ENCODE measurements at places on chromosomes 3 and 15.
A peak's percentile ranks its signal among the peaks of the same experiment; 100 is the strongest.

DNA sequence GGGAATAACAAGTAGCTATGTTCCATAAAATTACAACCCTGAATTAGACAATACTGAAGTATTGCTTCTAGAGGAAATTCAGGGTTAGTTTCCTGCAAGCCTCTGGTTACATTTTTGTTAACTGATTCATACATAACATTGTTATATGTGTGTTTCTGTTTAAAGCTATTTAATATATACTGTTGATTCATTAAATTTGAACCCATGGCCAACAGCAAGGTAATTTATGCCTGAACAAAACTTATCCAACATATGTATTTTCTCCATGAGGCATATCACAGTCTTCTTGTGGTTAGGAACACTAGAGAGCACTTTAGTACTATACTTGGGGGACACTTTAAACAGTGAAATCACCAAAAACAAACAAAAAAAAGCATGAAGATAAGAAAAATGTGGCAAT lies 47.7 kb upstream of the PTX3 start:
- no peak for DNase-seq

GRCh38 chr3:59426821-59427565 lies 377.2 kb upstream of the CFAP20DC start:
- DNase-seq = no peak

DNA sequence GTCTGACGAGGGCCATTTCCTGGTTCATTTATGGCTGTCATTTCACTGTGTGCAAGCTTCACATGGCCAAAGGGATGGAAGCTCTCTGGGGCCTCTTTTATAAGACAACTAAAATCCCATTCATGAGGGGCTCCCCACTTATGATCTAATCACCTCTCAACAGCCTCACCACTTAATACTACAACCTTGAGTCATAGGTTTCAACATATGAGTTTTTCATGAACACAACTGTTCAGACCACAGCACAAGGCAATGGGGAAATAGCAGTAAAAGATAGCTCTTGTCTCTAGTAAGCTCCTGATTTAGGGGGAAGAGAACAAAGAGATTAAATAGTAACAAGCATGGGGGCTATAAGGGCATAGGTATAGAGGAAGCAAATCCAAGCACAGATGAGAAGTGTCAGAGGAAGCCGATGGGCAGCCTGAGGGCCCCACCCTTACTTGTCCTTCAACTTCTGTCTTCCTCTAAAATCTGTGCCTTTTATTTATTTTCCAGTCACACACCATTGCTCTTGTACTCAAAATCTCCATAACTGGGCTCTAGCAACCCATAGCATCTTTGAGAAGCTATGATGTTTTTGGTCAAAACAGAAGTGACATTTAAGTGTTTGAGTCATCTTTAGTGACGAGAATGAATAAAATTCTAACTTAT lies 329.1 kb downstream of the UNC13C start:
- DNase-seq = no peak

DNA sequence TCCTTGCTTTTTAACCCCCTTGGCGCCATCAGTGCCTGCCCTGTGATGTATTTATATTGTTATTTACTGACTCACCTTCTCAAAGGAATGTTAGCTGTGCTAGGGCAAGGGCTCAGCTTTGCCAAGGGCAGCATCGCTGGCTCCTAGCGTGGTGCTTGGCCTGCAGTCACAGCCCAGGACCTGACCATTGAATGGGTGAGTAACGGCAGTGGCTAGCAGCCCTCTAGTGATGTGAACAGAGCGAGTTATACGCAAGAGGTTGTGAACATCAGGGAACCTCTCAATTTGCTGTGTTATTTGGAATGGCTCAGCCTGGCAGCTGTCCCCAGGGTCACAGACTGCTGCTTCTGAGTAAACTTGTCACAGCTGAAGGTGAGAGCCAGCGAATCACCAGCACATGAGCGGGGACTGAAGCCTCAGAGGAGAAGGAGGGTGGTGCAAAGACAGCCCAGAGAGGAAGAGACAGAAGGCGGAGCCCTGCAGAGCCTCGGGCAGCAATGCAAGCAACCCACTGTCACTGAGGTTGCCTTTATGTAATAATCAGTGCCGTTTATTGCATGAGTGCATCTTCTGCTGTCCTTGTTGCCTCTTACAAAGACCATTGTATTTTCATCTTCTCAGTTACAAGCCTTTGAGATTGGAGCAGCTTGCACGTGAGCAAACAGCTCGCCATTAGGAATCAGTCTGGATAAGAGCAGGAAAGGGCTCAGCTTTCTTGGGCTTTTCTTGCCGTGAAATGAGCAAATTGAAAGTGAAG lies 158.3 kb downstream of the SLCO3A1 start:
- DNase-seq = no peak

DNA sequence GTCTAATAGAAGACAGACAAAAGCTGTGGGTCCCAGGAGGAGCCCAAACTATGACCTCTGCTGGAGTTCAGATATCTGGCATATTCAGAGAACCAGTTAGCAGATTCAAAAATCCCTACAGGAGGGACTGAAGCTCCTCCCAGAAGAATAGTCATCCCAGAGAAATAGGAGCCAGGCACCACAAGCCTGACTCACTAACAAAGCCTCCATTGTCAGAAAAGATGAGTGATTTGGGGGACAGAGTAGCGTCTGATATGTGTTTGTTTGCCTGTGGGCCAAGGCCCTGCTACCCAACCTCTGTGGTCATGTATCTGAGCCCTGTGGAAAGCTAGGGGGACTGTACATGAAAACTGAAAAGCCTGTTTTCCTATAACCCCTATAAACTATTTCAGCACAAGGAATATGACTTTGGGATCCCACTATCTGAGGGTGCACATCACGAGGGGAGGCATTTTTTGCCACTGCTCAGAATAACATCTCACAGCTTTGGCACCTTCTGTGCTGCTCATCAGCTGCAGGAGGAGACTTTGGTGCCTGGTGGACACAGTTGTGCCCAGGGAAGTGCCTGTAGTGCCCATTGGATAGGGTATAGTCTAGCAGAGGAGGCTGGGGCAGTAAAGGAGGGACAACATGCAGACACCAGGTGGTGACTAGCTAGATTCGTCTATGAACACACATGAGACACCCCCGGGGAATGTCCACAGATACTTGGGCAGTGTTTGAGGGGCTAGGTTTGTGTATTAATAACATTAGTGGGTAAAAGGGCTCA lies 9.7 kb upstream of the LARP6 start:
- no peak for DNase-seq

- DNase-seq = no peak
These were observed 198.9 kb upstream of the LPP start for GRCh38 chr3:187954873-187955586.

GRCh38 chr3:166303681-166304080 lies 466.5 kb upstream of the BCHE start:
- no peak for DNase-seq

DNA sequence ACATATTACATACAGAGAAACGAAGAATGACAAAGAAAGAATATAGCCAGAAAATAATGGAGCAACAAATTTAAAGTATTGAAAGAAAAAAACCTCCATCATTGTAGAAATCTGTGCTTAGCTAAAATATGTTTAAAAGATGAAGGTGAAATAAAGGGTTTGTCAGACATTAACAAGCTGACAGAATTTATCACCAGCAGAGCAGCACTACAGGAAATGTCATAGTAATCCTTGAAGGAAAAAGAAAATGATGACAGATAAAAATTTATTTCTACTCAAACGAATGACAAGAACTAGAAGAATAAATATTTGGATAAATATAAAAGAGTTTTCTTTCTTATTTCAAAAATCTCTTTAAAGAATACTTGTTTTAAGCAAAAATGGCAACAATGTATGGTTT lies 40.6 kb upstream of the OTOL1 start:
- DNase-seq = no peak

- no peak for DNase-seq
These were observed 28.2 kb upstream of the IGSF11 start for GRCh38 chr3:119062892-119063291.

DNA sequence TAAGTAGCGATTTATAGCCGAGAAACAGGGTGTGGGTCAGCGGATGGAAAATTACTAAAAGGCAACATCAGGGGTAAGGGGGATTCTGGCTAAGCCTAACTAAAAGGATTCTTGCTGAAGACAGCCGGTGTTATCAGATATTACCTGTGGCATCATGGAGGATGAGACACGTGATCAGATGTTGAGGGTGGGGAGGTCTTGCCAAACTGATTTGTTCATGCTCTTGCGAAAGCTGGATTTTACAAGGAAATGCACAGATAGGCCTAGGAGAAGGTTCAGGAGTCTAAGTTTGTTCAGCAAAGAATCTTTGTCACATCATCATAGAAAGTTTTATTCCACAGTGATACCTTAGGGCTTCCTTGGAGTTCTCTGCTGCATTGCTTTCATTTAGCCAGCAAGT lies 396.8 kb upstream of the TBL1XR1 start:
- no peak for DNase-seq

- no peak for DNase-seq
These were observed 33.8 kb downstream of the SLCO3A1 start for GRCh38 chr15:91887321-91887720.

DNA sequence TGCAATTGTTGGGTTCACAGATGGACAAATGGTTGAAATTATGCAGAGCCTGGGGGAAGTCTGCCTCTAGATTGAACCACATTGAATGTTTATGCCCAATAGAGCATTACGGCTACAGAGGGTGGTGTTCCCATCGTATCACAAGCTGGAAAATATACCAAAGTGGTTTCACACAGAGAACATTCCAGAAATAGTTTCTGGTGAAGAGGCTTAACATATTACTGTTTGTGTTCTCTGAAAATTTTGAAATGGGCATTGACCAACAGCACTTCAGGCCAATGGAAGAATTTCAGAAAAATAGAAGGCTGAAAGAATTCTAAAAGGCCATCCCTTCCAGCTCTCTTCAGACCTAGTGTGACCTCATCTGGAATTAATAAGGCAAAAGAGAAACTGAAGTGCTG lies 203.9 kb downstream of the NEK10 start:
- no peak for DNase-seq

DNA sequence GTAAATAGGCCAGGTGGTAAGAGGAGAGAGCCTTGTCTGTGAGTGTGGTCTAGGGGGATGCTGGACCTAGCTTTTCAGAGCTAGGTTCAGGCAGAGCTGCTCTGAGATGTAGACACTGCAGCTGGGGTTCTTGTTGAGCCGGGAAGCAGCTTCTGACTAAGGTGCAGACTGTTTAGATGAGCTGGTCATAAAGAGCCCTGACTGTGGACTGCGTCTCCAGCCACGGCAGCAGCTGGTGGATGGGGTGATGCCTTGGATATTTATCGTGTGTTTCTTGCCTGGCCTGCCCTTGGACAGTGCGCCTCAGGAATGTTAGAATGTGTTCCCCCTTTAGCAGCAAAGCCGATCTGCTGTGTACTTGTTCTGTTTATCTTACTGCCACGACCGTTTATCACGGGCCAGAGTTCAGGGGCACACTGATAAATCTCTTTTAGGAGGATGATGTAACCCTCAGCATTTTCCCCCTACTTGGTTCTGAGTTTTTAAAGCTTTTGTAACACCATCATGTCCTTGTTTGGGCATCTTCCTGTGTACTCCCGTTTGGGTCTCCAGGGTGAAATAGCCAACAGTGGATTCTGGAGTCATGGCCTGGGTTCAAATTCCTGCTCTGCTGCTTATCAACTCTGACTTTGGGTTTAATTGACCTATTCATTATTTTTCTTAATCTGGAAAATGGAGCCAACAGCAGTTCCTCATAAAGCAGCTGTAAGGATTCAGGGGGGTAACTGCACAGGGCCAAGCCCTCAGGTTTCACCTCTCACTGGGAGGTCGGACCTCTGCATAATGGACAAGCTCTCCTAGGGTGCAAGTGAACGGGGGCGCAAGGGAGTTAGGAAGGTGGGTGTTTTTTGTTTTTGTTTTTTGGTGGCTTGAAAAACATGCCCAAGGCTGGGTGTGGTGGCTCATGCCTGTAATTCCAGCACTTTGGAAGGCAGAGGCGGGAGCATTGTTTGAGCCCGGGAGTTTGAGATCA lies 51.4 kb downstream of the FLNB start:
- no peak for DNase-seq

DNA sequence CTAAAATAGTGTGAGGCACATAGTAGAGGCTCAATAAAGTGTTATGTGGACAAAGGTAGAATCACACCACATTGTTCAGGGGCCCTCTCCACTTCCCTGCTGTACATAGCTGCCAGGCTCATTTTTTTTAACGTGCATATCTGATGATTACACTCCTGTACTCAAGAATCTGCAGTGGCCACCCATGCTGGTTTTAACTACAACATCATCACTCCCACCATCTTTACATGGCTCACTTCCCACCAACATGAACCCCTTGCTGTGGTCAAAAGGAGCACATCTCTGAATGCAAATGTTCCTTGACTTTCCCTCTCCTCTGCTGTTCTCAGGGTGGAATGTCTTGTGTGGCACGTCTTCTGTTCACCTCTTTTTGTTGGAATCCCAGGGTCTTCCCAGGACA lies 76.7 kb downstream of the FEM1B start:
- DNase-seq = no peak

DNA sequence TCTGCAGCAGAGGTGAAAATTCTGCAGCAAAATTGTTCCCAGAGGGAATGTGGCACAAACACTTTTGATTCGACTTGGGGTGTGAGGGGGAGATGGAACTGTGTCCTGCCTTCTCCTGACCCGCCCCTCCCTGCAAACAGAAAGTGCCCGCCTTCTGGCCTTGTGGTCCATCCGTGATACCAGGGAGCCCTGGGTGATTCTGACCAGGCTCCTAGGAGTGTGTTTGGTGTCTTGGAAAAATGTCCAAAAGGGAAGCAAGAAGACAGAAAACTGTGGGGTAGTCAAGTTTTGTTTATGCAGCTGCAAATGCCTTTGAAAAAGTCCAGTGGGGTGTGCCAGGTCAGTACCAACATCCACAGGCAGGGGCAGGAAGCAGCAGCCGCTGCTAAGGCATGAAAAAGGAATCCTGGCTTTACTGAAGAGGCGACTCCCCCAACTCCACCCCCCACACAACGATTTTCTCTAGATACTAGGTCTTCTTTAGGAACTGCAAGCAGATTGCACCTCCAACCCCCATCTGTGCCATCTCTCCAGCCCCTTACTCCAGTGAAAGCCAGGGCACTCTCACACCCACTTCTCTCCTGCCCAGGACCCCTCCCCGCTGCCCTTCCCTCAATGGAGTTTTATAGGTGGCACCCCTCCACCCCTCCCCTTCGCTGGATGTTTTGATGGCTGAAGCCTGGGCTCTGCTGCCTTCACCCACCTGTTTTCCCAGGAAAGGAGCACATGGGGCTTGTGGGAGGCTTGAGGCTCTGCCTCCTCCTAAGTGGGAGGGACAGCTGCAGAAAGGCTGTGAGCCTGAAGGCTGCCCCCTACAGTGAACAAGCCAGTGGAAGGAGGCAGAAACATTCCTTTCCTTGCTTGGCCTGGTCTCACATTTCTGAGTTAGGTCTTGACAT lies 82.4 kb upstream of the HERC1 start:
- DNase-seq = peak; percentile 78

- no peak for DNase-seq
These were observed 6.4 kb downstream of the NSUN3 start for GRCh38 chr3:94069194-94069813.

- no peak for DNase-seq
These were observed 14.2 kb downstream of the ARHGAP31 start for GRCh38 chr3:119308355-119308754.

- DNase-seq = no peak
These were observed 33.8 kb downstream of the NR1I2 start for GRCh38 chr3:119815716-119816115.

GRCh38 chr15:100869151-100869999 lies 10.3 kb upstream of the ALDH1A3 start:
- no peak for DNase-seq
